ENCODE measurements at places on chromosomes 2 and 18.
A peak's percentile ranks its signal among the peaks of the same experiment; 100 is the strongest.

- no peak for DNase-seq
These were observed 32.8 kb upstream of the CHN1 start for GRCh38 chr2:175037941-175038340.

GRCh38 chr2:100761365-100761764 lies 58.6 kb upstream of the NPAS2 start:
- DNase-seq, result no peak

GRCh38 chr2:26299471-26300101 lies 46.4 kb upstream of the SELENOI start:
- no peak for DNase-seq

DNA sequence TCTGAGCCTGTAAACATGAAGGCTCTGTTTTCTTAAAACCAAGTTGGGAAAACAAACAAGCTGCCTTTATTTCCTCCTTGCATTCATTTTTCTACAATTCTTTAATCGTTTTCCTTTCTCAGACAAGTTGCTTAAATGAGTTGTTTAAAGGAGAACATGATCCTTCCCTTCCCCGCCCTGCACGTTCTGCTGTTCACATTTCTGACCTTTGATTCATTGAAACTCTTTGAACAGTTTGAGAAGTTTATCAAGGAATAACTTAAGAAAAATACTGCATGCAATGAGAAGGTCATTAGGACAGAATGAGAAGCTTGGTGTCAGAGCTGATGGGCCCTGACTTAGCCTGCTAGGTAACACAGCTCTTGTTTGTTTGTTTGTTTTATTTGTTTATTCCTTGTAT lies 181.6 kb downstream of the PARD3B start:
- no peak for DNase-seq

DNA sequence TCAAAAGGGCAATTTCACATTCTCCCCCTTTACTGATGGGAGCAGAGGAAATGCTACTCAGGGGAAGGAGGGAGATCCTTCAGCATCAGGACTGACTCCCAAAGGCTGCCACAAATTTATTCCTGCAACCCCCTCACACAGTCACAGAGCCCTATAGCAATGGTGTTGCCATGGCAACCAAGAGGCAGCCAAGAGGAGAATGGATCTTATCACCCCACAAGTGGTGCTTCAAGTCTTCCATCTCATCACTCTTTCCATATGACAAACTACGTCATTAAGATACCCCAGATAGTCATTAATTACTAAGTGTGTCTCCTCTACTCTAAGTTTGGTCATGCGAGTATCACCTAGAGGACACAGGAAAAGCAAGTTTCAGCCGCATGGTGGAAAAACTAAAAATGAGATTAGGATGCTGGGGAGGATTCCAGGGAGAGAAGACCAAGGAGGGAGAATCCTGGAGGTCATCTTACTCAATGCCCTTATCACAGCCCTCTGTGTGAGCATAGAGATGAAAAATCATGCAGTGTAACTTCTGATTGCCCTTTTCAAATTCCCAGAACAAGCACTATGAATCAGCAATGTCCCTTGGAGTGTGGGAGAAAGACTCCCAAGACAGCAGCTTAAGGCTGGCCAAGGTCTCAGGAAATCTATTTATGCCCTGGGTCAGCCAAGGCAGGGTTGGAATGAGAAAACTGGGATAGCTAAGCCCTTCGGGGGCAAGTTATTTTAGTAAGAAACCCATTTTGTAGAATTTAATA lies 885.7 kb upstream of the KLHL29 start:
- peak; percentile 43 for DNase-seq

- peak; percentile 62 for DNase-seq
These were observed 800 bp downstream of the IL1RL2 start for GRCh38 chr2:102187496-102188150.

DNA sequence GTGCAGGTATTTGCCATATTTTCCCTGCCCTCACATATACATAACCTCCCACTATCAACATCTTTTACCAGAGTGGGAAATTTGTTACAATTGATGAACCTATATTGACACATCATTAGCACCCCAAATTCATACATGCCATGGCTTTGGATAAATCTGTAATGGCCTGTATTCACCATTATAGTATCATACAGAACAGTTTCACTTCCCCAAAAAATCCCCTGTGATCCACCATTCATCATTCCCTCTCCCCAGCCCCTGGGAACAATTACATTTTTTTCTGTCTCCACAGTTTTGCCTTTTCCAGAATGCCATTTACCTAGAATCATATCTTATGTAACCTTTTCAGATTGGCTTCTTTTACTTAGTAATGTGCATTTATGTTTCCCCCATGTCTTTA lies 494.5 kb downstream of the RNF144A start:
- DNase-seq, result no peak

DNA sequence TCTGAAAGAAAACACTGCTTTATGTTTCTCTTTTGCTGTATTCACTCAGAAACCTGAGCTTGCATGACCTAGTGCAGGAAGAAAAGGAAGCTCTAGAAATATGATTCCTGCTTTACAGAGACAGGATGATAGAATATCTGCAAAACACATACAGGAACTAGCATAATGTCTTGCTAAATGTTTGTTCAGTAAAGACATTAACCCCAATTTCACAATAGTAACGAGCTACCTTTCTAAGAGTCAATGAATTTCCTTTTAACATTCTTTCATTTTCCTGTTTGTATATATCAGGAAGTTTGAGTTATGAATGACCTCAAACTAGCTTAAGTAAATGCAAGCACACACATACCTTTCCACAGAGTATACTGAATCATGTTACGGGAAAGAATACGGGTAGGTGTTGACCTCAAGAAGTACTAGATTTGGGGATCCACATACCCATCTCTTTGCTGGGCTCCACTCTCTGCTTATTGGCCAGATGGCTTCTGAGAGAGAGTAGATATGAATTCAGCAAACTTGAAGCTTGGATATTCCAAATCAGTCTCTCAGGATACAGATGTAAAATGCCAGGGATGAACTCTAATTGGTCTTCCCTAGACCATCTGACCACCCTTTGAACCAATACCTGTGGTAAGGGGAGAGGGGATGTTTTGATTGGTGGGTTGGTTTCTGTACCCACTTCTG lies 18.2 kb upstream of the ACSL3 start:
- DNase-seq, result no peak

GRCh38 chr2:45168711-45169338 lies 159.6 kb upstream of the SIX2 start:
- no peak for DNase-seq

DNA sequence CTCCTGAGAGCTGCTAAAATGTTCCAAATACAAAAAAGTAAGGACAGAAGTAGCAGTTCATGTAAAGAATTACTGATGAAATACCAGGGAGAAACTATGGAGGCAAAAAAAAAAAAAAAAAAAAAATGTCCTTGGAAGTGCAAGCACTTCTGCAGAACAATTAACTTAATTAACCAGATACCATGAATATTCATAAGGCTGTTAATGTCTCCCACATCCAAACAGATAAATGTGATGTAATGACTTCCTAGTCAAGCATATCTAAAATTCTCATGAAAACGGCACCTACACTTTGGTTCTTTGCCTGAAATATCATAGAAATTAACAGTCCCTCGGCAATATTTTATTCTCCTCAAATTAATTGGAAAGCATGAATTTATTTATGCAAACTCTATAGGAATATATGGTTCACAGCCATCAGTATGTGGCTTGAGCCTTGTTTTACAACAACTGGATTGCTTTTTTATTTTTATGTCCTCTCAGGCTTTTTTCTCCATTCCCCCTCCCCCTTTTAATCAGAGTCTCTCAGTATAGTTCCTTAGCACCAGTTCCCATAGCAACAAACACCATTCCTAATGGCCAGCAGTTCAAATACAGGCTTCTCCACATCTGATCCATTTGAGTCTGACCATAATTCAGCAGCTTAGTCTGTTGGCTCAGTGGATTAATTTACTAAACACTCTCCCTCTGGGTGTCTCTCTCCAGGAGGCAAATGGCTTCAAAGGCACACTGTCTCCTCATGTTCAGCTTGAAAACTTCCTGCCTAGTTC lies 97.1 kb downstream of the ITGA4 start:
- no peak for DNase-seq

Data from heart left ventricle (tissue), 16 donors.